Renal cortical epithelial cell (primary cell): ENCODE measurements at places on chromosomes 1 and 21. TPM values are rescaled to one million over a fixed set of nuclear protein-coding genes. Genes with fewer than 3 reads are reported as not detected.

The RPE65 gene
- total RNA-seq = not detected in 2 replicates

The PPIH gene
- total RNA-seq = 18.9 and 32.0 TPM in 2 replicates

The ISG15 gene
- total RNA-seq = 15.7 and 196 TPM in 2 replicates

The KCNJ9 gene
- not detected in 2 replicates for total RNA-seq

The UBE2U gene
- 0.10 TPM in 1 of 2 replicates, not detected in the other for total RNA-seq
